ENCODE measurements at places on chromosomes 6 and 20.
A peak's percentile ranks its signal among the peaks of the same experiment; 100 is the strongest.

DNA sequence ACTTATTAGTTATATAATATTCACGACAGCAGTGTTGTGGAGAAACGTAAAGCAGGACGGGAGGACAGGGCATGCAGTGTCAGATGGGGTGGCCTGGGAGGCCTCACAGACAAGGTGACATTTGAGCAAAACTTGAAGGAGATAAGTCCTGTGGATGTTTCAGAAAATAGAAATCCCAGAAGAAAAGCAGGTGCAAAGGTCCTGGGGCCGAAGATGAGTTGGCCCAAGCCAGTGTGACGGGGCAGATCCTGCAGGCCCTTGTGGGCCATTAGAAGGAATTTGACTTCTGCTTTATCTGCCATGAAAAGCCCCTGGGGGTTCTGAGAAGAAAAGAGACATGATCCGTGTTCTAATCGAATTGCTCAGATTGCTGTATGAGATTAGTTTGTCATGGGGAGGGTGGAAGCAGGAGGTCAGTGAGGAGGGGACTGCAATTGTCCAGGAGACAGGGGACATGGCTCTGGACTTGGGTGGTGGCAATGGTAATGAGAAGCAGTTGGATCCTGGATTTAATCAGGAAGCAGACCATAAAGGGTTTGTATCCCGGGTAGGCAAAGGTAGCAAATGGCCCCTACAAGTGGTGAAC, 437.4 kb upstream of the SULF2 start:
- DNase-seq: no peak

GRCh38 chr20:62376112-62377063, 9.3 kb upstream of the LAMA5 start:
- DNase-seq: no peak

DNA sequence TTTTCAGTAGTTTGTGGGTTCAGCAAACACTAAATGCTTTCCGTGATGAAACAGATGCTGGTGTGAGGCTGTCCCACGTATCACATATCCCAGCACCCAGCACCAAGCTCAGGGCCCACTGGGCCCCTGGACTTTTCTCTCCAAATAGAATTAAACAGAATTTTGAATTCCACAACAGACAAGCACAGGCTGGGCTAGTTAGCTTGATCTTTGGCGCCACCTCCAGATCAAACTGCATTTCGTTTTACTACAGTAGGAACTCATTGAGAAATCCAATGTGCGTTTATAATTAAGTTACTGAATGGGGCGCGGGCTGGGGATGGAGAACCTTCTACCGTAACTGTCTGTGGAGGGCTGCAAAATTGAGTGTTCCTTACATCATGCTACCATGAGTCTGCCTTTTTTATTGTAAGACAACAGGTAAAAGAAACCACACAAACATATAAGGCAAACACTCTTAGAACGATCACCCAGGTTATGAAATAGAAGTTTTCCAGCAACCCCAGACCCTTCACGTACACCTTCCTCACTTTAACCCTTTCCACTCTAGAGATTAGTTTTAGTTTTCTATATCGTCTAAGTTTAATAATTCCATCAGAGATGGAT, 107.8 kb downstream of the ZFP64 start:
- no peak for DNase-seq

DNA sequence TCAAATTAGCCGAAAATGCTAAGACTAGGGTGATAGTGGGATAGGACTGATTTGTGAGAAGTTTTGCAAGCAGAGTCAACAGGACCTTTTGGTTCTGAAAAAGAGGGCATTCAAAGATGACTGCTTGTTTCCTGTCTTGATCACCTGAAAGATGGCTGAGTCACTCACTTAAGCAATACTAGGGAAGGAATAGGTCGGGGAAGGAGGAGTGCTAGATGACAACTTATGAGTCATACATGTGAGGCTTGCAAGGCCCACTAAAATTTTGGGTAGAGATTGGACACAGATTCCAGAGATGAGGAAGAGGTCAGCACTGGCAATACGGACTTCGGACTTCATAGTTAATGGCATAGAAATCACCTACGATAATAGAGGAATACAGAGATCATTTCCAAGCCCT, 89.2 kb downstream of the FAM83B start:
- peak; percentile 78 for DNase-seq

DNA sequence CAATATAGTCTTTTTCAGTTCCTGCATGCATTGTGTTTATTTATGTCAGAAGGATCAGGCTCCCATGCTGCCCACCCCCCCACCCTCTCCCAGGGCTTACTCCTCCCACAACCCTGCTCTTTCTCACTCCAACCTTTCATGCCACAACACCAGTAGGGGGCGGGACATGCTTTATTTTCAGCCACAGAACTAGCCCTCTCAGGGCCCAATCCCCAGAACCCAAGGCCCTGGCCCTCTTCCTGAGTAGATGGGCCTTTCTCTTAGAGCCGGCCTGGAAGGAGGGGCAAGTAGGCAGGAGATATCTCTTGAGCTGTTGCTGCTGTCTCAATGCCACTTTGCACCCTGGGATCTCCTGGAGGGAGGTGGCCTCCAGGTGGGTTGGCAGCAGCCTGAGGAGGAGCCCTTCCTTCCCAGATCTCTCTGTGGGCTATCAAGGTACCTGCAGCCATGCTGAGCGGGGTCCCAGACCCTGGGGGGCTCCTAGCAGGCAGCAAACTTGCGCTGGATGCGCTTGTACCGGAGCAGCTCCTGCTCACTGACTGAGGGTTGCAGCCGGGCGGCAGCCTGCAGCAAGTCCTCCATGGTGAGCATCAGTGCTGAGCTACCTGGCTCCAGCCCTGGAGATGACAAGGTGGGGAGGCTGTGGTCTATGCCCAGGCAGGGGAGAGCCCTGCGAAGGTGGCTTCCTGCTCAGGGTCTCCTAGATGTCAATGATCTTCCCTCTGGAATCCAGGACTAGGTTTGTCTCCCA, 3.5 kb downstream of the GNMT start:
- no peak for DNase-seq

GRCh38 chr6:10411131-10411970, 3.5 kb downstream of the TFAP2A start:
- no peak for DNase-seq

- DNase-seq: no peak
These were observed 1.6 kb downstream of the UTRN start for GRCh38 chr6:144286503-144287393.

GRCh38 chr6:53765270-53765669, 29.5 kb upstream of the LRRC1 start:
- no peak for DNase-seq
